ENCODE measurements at places on chromosomes 2 and 18.

DNA sequence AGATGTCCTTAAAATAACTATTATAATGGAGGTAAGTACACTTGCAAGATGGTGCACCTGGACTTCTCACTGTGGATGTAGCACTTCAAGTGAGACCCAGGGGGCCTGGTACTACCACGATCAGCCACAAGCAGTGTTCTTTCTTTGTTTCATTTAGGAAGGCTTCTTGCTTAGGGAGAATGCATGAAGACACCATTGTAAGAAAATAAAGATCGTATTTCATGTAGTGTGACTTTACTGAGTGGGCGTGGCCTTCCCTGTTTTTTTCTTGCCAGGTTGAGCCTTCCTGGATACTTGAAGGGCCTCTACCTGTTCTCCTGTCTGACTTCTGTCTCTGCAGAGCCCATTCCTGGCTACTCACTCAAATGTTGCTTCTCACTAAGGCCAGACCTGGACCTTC lies 615.6 kb upstream of the SOX11 start:
- DNase-seq = peak; percentile 13

DNA sequence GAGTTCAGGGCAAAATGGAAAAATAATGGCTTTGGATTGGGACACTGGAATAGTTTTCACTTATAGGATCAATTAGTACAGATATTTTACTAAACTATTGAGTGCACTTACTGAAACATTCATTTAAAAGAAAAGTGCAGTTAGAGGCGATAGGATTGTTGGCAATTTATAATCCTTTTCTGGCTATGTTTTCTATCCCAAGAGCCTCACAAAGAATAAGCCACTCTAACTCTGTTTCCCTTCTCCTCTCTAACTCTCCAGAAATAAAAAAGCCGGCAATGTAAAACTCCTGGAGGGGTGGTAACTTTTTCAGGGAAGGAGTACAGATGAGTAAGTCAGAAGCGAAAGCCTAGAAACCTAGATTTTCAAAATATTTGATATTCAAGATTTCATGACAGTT lies 91.3 kb downstream of the EPHA4 start:
- DNase-seq = no peak

DNA sequence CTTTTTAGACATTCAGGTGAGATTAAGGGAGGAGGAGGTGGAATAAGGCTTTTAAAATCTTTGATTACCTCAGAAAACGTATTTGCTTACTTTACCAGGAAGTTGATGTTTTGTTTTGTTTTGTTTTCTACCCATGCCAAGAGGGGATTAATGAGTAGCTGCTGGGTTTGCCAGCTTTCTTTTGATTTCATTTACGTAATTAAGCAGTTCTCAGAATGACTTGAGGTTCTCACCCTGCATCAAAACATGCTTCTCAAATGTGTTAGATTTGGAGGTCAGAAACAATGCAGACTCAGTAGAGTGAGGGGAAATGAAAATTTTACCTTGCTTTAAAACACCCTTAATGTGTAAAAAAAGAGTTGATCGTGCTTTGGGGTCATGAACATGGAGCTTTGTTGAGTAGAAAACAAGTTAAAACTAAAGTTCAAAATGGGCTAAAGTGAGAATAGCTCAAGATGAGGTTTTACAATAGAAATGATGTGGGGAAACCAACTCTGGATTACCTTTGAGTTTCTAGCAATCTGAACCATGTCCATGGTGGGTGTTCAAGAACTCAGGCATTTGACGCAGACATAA lies 217.1 kb upstream of the EPAS1 start:
- no peak for DNase-seq

DNA sequence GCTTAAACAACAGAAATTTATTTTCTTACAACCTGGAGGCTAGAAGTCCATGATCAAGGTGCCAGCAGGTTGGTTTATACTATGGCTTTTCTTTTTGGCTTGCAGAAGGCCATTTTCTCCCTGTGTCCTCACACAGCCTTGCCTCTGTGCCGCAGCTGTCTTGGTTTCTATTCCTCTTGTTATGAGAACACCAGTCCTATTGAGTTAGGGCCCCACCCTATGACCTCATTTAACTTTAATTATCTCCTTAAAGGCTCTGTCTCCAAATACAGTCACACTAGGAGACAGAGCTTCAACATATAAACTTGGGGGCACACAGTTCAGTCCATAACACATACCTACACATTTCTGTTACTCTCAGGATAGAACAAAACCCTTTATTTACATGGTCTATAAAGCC lies 17.3 kb upstream of the RHOB start:
- no peak for DNase-seq

GRCh38 chr2:199485732-199486335 lies 28.1 kb upstream of the SATB2 start:
- no peak for DNase-seq

DNA sequence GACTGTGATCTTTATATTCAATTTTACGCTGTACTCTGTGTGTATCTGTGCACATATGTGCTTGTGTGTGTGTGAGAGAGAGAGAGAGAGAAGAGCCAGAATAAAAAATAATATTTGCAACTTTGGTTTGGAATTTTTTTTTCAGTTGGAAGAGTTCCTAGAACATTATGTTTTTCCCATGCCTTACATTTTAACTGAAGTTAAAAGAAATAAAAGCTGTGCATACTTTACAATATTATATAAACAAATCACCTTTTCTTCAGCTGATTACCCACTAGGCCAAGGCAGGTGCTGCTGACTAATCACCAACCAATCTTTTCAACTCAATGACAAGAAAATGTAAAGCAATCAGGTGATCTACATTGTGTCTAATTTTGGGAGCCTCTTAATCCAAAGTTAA lies 366.3 kb downstream of the NYAP2 start:
- no peak for DNase-seq

GRCh38 chr2:16487686-16488085 lies 177.9 kb downstream of the CYRIA start:
- DNase-seq = no peak

- DNase-seq = no peak
Measured at GRCh38 chr18:26826656-26827235, 38.8 kb downstream of the AQP4 start.

- no peak for DNase-seq
Measured at GRCh38 chr2:233862261-233862768, 5.9 kb downstream of the MSL3B start.

- no peak for DNase-seq
Measured at GRCh38 chr2:8837795-8838140, 355 bp upstream of the KIDINS220 start.

GRCh38 chr2:8855010-8855409 lies 17.6 kb upstream of the KIDINS220 start:
- DNase-seq = no peak

- no peak for DNase-seq
Measured at GRCh38 chr18:3236470-3236869, 11.1 kb upstream of the MYL12A start.

- DNase-seq = no peak
Measured at GRCh38 chr2:99085421-99085820, 56.1 kb upstream of the C2orf15 start.

GRCh38 chr18:55265130-55265675 lies 305.9 kb upstream of the CCDC68 start:
- DNase-seq = no peak

GRCh38 chr2:170218931-170219330 lies 41.0 kb downstream of the MYO3B start:
- no peak for DNase-seq

- peak; percentile 18 for DNase-seq
Measured at GRCh38 chr2:96116424-96116878, at the start of gene ADRA2B. TSS of gene ADRA2B (minus strand) at chr2:96116571. CDS start at chr2:96116149, 422 bp downstream.

- no peak for DNase-seq
Measured at GRCh38 chr2:186590350-186590758, 498 bp downstream of the ITGAV start.

DNA sequence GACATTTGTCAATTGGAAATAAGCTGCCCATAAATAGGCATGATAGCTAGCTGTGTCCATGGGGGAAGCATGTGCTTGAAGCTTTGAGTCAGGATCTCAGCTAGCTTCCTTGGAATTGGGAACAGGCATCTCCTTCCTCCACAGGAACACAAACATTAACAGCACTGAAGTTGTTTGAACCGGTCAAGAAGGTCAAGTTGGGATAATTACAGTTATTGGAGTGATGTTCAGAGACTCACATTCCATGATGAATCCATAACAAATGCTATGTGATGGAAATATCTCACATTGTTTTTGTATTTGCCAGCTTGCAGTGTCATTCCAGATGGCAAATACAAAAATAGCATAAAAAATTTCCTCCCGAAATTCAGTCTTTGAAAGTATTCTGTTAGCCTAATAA lies 347.6 kb upstream of the SMIM21 start:
- no peak for DNase-seq

- DNase-seq = no peak
Measured at GRCh38 chr18:6648581-6648980, 80.9 kb upstream of the ARHGAP28 start.

- no peak for DNase-seq
Measured at GRCh38 chr2:193199322-193199721, 1004.6 kb upstream of the TMEFF2 start.

DNA sequence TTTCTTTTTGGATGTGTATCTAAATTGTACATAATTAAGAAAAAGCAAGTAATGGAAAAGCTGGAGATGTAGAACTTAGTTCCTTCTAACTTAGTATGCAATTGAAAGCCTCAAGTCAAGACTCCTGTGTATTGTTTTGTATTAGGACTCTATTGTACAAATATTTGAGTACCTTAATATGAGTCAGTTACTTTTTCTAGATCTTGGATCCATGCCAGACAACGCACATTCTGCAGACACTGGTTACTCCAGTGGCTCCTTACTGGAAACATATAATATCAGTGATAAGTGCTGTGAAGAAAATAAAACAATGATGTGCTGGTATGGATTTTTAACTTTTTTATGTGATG lies 1.5 kb downstream of the SLC39A10 start:
- no peak for DNase-seq

DNA sequence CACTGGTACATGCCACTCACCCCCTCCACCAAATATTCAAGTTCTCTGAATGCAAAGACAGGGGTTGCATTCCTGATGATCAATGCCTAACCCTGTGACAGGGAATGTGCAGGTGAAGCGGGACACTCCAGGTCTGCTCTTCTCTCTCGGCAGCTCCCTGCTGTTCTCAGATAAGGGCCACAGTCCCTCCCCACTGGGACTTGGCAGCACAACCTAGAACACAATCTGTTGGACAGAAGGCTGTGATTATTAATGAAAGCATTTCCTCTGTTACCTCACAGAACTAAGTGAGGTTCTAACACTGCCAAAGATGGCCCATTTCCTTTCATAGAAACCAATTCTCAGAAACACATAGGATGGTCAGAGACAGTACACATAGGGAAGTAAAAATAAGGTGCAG lies 42.7 kb downstream of the VSNL1 start:
- no peak for DNase-seq

Measured in NCI-H2107 (cell line).